Endothelial cell (in vitro differentiated cells): ENCODE measurements at places on chromosomes 2 and 18. TPM values are rescaled to one million over a fixed set of nuclear protein-coding genes. Genes with fewer than 3 reads are reported as not detected.

Gene STPG4
- total RNA-seq, result not detected

Gene NOL4
- 0.67 TPM for total RNA-seq

Gene MC4R
- total RNA-seq, result not detected

Gene MYO5B
- 1.5 TPM for total RNA-seq

Gene DPP10
- 3.3 TPM for total RNA-seq

DNA sequence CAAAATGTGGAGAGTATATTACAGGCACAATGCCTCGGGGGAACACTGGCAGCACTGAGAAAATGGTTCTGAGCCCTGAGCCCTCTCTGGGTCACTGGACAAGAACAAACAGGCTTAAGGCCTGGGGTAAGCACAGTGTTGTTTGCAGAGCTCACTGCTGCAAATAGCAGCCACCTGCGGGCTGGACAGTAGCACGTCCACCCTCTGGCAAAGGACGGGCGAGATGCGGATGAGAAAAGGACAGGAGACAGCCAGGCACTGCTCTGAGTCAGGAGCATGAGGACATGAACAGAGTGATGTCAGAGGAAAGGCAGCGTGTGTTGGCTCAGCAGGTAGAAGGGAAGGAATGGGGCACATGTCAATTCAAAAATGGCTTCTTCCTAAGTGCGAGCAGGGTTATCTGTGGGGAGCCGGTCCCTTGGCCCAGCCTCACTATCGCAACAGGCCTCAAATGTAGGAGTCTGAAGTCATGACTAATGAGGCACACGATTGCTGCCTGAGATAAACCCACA lies 25.9 kb upstream of the NEB start:
- no peak for DNase-seq

- no peak for DNase-seq
Measured at GRCh38 chr18:48342125-48342524, 67.1 kb downstream of the ZBTB7C start.

DNA sequence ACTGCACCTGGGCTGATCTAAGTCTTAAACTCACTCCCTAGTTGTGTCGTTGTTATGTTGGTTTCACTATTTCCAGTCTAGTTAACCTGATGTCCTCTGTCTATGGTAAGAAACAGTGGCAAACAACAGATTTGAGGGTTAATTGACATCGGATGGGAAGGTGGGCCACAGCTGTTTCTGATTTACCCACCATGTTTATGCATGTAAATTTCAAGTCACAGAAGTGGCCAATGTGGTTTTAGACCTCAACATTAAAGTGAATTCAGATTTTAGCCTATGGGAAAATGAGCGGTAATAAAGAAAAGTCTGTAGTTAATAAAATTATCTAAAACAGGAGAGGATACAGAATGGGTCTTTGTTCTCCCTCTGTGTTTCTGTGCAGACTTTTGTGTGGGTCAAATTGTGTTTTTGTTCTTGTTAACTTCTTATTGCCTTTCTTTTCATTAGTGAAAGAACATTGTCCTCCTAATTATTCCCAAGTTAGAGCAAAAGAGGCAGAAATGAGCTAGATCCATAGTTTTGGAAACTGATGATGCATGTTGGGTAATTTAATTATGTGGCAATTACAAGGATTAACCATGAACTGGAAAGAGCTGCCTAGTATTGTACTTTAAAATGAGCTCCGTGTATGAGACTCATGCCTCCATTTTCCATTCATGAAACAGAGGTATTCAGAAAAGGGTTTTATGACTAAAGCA lies 83.2 kb downstream of the LAMA3 start:
- DNase-seq, result no peak

DNA sequence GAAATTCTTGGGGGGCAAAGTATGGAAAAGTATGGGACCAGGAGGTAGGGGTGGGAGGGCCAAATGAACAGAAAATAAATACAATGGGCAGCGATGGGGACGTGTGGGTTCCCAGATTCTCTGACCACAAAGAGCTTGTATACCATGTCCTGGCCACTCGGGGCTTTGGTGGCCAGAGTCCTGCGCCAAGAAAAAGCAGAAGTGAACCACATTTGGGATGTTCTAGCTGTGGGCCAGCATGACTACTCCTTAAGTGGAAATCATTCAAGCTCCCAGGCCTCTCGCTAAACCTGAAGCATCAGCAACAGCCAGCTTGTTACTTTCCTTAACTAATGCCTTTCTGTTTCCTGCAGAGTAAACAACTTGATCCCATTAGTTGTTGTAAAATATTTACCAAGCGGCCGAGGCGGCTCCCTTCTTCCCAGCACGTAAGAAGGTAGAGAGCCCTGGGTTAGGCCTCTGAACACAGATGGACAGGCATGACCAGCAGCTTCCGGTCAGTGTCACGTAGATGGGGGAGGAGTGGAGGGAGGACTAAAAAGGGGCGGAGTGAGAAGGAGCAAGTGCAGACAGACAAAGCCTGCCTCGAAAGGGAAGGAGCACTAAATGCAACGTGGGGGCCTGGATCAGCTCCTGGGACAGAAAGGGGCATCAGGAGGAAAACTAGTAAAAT lies 88.2 kb downstream of the GALNT14 start:
- no peak for DNase-seq

DNA sequence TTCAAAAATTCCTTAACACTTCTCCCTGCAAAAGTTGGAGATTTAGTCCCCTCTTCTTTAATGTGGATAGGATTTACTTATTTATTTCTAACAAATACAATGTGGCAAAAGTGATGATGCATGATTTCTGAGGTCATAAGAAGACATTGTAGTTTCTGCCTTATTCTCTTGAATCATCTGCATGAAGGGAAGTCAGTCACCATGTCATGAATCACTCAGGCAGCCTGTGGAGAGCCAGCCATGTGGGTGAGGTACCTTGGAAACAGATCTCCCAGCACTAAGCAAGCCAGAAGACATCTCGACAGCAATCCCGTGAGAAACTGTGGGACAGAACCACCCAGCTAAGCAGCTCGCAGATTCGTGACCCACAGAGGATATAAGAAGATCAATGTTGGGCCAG lies 2.7 kb upstream of the ZC3H8 start:
- no peak for DNase-seq

GRCh38 chr2:39530411-39530866 lies 93.4 kb upstream of the MAP4K3 start:
- no peak for DNase-seq

GRCh38 chr2:3522961-3523421 lies 3.7 kb upstream of the ADI1 start:
- DNase-seq, result no peak

- no peak for DNase-seq
Measured at GRCh38 chr2:76667821-76668271, 854.3 kb downstream of the LRRTM4 start.

GRCh38 chr2:201135386-201135785 lies 19.4 kb downstream of the CFLAR start:
- no peak for DNase-seq

DNA sequence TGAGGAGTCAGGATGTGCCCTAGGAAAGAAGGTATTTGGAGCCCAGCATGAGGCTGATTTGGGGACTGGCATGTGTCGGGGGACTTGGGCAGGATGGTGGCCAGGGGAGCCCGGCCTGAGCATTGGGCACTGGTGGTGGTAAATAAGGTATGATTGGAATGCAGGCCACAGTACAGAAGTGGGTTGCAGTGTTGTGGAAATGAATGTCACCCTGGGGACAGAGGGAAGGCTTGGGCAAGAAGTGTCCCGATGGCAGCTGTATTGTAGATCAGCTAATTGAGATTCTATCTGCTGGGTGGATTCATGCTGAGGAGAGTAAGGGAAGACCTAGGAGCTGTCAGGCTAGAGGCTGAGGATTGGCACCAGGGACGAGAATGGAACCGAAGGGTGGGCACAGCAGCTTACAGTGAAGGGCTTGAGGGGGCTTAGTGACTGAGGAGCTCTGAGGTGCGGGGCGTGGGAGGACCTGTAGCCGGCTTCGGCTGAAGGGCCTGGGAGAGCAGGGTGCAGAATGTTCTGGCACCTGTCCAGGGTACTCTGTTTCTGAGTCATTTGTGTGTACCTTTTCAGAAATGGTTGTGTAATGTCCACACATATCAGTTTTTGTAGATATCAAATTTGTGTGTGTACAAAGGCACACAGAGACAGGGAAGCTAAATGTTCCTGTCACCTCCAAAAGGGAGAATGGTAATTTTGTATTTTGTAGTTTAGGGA lies 170.2 kb downstream of the PRKCE start:
- DNase-seq, result no peak

DNA sequence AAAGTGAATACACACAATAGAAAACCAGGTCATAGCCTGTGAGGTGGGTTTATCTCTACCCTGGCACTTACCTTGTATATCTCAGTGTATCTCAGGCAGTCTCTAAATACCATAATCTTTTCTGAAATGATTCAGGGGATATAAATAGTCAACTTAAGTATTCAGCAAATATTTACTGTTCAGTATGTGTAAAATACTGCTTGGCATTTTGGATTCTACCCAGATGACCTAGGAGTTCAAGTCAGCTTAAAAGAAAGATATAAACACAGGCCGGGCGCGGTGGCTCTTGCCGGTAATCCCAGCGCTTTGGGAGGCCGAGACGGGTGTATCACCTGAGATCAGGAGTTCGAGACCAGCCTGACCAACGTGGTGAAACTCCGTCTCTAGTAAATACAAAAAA lies 23.8 kb downstream of the GRHL1 start:
- DNase-seq, result no peak
